Central memory CD8-positive, alpha-beta T cell (primary cell): ENCODE measurements at places on chromosomes 4 and X.

DNA sequence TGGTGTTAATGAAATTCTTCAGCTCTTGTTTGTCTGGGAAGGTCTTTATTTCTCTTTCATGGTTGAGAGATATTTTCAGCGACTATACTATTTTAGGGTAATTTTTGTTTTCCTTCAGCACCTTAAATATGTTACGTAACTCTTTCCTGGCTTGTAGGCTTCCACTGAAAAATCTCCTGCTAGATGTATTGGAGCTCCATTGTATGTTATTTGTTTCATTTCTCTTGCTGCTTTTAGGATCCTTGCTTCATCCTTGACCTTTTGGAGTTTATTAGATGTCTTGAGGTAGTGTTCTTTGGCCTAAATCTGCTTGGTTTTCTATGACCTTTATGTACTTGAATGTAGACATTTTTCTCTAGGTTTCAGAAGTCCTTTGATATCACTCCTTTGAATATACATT, 93.6 kb downstream of the MMRN1 start:
- DNase-seq = no peak

GRCh38 chr4:11039634-11040131, 355.1 kb upstream of the CLNK start:
- no peak for DNase-seq

GRCh38 chrX:38552721-38553120, 8.6 kb upstream of the TSPAN7 start:
- no peak for DNase-seq

GRCh38 chr4:17531538-17532285, 16.7 kb downstream of the CLRN2 start:
- DNase-seq = no peak

DNA sequence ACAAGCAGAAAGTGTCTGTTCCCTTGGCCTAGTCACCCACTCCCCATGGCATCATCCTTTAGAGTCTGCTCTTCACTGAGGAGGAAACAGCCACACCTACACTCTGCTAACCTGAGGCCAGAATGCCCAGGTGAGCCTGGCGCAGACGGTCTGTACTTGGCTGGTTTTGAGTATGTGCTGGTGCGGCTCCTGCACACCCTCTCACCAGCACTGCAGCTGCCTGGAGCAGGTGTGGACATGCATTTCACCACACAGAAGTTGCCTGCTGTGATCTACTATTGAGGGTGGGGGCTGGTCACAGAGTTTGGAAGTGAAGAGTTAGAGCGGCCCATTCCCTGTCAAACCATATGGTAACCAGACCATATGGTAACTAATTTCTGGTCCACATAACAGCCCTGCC, 39.5 kb downstream of the KANTR start:
- DNase-seq = no peak

- no peak for DNase-seq
Observed at GRCh38 chr4:8077181-8078108, 81.2 kb downstream of the ABLIM2 start.
